Heart right ventricle (tissue), 16 donors: ENCODE measurements at places on chromosomes 3 and 15. TPM values are rescaled to one million over a fixed set of nuclear protein-coding genes. Genes with fewer than 3 reads are reported as not detected.

Gene C3orf62
- total RNA-seq, result 2.5 TPM

Gene GOLGA6D
- total RNA-seq, result not detected

Gene YEATS2
- 9.3 TPM for total RNA-seq

Gene CEMIP
- 1.5 TPM for total RNA-seq

Gene AGBL1
- total RNA-seq, result not detected

Gene GHSR
- total RNA-seq, result not detected

DNA sequence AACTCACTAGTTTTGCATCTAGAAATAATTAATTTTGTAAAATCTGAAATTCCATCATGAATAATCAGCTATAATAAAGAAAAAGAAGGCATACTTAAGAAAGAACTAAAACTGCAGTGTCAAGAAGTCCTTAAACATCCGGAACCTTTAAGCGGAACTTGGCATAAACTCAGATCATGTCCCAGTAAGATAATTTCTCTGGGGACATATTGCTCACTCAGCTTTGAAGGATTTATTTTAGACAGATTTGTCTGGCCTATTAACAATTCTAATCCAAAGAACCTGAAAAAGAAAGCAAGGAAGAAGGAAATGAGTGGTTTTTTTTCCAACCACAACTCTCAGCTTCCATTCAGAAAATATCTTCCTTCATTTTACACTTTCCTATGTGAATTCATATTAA, 850.3 kb downstream of the ROBO1 start:
- DNase-seq, result no peak

DNA sequence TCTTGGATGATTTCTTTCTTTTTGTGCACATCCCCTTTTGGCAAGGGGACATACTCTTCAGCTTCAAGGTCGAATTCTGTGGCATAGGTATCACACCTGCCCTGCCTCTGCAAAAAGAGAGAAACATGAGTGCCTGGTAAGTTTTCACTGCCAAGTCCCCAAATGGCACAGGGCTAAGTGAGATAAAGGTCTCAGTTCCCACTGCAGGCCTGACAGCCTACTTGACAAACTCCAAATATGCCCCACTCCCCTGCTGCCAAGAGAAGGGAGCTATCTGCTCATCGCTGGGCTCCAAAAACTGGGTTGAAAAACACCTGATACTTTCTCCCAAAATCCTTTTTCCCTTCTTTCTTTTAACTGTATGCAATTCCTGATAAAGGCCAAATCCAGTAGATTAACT, 23.0 kb downstream of the RUVBL1 start:
- DNase-seq, result no peak

- DNase-seq, result no peak
Observed at GRCh38 chr15:90044916-90045371, 43.8 kb downstream of the ZNF710 start.

DNA sequence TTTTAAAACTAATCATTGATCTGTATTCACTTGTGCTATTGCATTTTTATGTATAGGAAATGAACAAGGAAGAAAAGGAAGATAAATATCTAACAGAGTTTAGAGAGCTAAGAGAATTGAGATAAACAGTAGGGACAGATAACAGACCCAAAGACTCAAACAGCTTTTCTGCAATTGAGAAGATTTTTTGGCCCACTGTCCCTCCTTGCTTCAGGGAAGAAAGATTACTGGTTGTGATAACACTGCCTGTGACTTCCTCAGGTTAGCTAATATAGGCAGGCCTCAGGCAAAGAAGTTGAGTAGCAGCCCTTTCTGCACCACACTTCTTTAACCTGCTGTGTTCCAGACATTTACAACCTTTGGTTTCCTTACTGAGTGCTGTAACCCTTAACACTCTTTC, 2.7 kb upstream of the COX17 start:
- no peak for DNase-seq

DNA sequence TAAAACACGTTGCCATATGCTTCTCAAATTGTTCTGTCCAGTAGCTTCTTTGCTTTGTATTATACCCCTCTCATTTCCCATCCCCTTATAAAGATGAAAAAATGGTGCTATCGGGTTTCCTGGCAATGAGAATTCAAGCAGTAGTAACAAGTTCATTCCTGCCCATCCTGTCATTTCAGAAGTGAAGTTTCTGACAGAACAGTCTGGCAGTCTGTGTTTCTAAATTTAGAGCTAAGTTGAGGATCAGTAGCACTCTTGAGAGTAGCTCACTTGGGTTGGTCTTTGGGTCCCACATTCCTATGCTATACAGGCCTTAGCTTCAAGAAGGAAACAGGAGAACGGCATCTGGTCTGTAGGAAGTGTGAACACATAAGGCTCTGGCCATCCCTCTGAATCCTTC, 134.6 kb downstream of the GHSR start:
- DNase-seq, result no peak

- no peak for DNase-seq
Observed at GRCh38 chr3:169774186-169774585, 990 bp downstream of the MYNN start.

- no peak for DNase-seq
Observed at GRCh38 chr3:197458179-197458707, 97.5 kb downstream of the BDH1 start.

DNA sequence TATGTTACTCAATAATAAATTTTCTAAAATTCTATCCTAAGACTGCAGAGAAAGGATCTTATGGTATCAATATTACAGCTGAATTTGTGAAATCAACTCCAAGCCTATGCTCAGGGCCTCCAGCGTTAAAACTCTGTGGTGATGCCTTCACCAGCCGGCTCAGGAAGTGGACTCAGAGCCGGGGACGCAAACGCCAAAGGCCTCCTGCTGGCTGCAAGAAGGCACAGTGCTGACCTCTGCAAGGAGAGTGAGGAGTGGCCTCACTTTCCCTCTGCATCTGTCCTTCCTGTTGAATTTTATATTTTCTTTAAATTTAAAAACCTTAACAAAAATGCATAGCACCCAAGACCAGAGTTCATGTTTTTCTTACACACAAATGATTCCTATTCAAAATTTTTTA, 48.5 kb downstream of the HERC2 start:
- no peak for DNase-seq

GRCh38 chr3:9700536-9700935, 3.1 kb upstream of the CPNE9 start:
- no peak for DNase-seq

GRCh38 chr3:143935678-143936077, 35.9 kb upstream of the DIPK2A start:
- no peak for DNase-seq

DNA sequence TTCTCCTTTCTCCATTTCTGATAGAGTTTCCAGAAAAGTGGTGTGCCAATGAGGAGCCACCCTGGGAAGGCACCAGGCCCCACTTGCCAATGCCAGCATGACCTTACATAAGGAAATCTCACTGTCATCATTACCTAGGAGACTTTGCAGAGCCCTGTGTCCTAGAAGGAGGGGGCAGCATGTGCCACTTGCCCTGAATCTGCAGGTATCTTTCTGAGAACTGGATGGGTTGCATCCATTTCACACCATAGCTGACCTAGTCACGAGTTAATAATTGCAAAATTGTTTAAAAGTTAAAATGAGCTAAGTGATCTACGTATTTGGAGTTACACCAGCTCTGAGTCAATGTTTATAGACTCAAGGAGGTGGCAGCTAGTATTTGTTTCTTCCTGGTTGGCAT, 14.3 kb downstream of the CA12 start:
- no peak for DNase-seq

GRCh38 chr15:65948383-65948782, 79.1 kb downstream of the RAB11A start:
- DNase-seq, result no peak

GRCh38 chr3:10628891-10629670, 123.7 kb upstream of the ATP2B2 start:
- no peak for DNase-seq

GRCh38 chr3:98730338-98730737, 32.8 kb upstream of the ST3GAL6 start:
- no peak for DNase-seq

GRCh38 chr3:154904328-154904727, 175.8 kb upstream of the MME start:
- DNase-seq, result no peak

GRCh38 chr15:56608140-56608778, 125.0 kb downstream of the ZNF280D start:
- DNase-seq, result no peak

- DNase-seq, result no peak
Observed at GRCh38 chr3:115478359-115478758, 145.0 kb upstream of the GAP43 start.

- DNase-seq, result no peak
Observed at GRCh38 chr3:119569156-119569555, 9.7 kb upstream of the CD80 start.

DNA sequence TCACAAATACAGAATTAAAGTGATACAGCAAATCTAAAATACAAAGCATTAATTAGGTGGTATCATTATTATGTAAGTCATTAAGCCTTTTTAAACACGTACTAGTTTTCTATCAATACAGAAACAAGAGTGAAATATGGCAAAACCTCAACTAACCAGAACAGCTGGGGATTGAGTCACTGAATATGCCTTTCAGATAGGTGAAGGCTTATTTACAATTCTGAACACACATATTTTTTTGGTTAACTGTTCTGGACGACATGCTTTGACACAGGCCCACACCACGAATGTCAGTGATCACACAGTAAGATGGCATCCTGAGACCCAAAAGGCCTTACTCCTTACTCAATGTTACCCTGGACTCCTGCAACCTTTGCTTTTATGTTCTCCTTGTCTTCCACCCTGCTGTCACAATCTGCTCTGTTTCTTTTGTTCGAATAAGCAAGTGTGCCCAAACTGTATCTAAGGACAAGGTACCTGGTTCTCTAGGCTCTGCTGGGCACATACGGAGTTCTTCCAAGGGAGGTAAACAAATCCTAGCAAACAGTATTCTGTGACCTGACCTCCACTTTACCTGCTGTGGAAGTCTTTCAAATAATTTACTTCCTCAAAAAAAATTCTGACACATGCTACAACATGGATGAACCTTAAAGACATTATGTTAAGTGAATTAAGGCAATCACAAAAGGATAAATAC, 7.0 kb downstream of the SFMBT1 start:
- DNase-seq, result no peak

DNA sequence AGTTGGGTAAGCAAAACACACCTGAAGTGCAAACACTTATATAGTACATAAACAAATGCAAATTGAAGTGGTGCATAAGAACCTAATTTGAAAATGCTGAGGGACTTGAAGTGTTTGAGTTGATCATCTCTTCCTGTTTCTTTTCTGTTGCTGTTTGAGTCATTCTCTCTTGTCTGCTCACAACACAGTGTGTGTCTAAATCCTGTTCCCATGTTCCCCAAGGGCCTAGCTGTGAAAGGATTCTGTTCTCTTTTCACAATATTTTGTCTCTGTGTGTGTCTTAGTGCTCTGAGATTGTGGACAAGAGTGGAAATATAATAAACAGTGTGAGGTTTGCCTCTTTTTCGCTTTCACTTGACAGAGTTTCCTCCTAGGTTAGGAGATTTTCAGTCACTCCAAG, 6.1 kb downstream of the CD96 start:
- DNase-seq, result no peak
